ENCODE measurements at places on chromosomes 5 and 9.
A peak's percentile ranks its signal among the peaks of the same experiment; 100 is the strongest.

DNA sequence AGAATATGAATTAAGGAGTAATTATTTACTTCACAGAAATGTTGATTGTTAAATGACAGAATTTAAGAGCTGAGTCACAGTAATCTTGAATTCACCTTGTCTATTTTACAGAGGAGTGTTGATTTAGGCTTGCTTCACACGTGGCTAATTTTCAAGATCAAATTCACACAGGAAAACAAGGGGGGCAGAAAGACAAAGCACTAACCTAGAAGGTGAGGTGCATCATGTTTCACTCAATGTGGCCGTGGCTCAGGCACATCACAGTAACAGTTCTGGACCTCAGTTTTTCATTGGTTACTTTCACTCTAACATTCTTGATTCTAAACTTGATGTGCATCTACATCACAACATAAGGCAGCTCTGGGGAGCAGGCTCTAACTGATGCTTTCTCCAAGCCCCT, 69.6 kb upstream of the GNAQ start:
- no peak for DNase-seq

- DNase-seq = no peak
Measured at GRCh38 chr5:37214550-37214949, 34.6 kb downstream of the CPLANE1 start.

DNA sequence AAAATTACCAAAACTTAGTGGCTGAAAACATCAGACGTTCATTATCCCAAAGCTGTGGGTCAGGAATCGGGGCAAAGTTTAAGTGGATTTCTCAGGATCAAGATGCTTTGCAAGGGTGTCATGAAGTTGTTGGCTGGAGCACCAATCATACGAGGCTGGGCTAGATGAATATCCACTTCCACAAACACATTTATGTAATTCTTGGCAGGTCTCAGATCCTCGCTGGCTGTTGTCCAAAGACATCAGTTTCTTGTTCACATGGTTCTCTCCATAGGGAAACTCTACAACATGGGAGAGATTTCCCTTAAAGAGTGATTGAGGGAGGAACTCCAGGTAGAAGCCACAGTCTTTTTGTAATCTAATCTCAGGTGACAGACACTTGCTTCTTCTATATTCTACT, 20.2 kb upstream of the CCDC192 start:
- DNase-seq = no peak

- DNase-seq = no peak
Measured at GRCh38 chr5:170293273-170293672, 4.3 kb downstream of the LCP2 start.

DNA sequence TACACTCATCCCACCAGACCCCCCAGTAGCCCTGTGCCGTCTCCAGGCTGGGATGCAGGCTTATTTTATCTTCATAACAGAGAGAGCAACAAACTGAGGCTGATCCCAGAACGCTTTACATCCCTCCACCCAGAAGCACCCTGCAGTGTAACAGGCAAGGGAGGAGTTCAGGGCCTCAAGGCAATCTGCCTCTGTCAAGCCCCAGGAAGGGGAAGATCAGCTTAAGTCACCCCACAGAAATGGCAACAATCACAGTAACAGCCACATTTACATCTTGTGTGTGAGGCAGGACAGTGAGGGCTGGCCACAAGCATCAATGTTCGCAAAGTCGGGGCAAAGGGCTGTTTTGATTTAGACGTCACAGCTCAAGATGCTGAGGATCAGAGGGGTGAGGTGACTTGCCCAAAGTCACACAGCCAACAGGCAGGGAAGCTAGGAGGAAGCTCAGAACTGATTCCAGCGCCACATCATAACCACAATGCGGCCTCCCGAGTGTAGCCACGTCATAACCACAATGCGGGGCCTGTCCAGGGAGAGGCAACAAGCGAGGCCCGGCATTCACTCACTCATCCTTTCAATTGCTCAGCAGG, 14.4 kb downstream of the STK10 start:
- DNase-seq = no peak

DNA sequence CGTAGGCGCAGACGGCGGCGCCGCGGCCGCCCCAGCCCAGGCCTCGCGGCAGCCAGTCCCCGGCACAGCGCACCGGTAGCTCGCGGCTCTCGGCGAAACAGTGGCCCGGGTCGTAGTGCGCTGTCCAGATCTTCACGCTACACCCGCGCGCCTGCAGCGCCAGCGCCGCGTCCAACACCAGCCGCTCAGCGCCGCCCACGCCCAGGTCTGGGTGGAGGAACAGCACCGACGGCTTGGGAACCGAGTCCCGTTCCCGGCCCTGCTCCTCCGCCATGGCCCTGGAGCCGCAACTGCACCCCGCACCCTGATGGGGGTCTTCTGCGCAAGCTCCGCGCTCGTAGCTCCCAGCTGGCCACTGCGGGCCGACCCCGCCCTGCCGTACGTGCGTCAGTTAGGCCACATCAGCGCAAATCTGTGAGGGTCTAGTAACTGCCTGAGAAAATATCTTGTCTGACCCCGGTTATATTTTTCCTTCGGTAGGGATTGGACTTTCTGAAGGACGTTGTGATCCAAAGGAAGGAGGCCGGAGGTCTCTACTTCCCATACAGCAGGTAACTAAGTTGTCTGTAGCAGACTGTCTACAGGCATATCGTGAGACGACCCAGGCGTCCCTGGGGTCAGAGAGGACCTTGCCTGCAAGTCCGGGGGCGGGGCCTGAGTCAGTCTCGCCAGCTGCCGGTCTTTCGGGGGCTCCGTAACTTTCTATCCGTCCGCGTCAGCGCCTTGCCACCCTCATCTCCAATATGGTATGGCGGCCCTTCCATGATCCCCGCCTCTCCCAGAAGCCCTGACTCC, at the start of the genes ALG2 and SEC61B:
Gene ALG2, minus strand, starts transcription at position 322 of the 795 bp plus-strand sequence. Its CDS starts 48 bp downstream, at position 274.
Gene SEC61B, plus strand, starts transcription at position 662 of the 795 bp plus-strand sequence. Its CDS starts 82 bp downstream, at position 744.
- DNase-seq = peak; percentile 69

GRCh38 chr9:14906000-14906399, 4.2 kb downstream of the FREM1 start:
- no peak for DNase-seq

DNA sequence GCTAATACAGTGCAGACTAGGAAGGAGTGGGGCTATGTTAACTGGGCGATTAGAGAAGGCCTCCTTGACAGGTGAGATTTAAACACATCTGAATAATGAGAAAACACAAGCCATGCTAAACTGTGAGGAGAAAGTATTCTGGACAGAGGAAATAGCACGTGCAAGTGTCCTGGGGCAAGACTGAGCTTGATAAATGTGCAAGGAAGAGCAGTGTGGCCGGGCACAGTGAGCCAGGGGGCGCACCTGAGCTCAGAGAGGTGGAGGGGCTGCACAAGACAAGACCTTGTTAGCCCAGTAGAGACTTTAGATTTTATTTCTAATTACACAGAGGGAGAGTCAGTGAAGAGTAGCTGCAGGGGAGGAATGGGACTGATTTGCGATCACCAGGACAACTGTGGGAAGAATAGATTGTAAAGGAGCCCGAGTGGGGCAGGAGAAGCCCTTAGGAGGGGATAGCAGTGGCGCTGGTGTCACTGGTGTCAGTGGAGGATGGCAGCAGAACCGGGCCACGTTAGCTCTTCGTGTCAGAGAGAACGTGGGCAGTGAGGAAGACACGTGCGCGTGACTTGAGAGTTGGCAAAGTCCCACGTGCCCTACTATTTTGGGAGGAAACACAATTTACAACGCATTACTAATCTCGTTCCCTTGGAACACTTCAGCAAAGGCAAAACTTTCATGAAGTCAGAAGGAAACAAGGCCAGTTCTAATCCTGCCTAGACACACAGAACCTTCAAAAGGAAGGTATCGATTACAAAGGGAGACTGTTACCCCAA, 17.9 kb upstream of the C5orf47 start:
- no peak for DNase-seq

DNA sequence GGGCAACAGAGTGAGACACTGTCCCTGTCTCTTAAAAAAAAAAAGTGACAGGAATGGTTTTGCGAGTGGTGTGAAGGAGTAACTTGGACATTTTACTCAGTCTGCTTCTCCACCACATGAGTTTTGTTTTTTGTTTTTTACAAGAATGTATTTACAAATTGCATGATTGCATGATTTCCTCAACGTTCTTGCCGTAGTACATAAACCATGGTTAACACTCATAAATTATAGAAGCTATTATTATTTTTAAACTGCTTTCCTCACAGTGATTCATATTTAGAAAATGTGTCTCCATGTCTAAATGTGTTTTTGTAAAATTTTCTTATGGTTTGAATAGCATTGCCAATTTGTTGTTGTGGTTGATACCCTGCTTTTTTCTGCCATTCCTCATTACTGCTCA, 220.0 kb downstream of the GOLPH3 start:
- no peak for DNase-seq

DNA sequence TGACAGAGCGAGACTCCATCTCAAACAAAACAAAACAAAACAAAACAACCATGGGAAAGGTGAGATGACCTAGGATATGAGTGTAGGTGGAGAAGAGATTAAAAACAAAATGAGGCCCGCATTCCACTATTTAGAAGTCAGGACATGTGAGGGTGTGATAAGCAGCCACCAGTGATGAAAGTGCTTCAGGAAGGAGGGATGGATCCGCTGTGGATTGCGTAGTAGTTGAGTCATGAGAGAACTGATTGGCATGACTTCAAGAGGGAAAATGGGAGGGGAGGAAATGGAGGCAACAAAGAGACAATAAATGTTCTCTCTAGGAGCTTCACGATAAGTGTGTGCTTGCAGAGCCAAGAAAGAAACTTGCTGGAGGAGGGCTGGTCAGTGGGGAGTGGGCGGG, 367.6 kb downstream of the ARL15 start:
- no peak for DNase-seq

GRCh38 chr9:84851935-84852585, 182.5 kb downstream of the NTRK2 start:
- DNase-seq = no peak

GRCh38 chr5:25573691-25574090, 928.9 kb upstream of the CDH10 start:
- DNase-seq = no peak

GRCh38 chr5:115949096-115949495, 13.2 kb upstream of the LVRN start:
- DNase-seq = no peak

GRCh38 chr5:138569782-138570181, 5.4 kb downstream of the HSPA9 start:
- DNase-seq = no peak

DNA sequence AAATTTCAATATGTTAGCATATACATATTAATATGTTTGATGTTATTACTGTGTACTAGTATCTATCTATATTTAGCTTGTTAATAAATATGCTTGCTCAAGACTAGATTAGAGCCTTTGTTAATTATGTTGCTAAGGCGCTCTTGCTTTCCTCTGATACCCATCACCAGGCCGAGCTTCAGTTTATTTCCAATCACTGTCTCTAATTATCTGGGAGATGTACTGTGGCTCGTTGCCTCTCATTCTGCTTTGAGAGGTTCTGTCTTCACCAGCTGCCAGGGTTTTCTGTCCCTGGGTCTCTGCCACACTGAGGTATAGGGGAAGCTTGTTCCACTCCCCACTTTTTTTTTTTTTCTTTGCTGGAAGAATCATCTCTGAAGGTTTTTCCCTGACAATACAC, 21.0 kb upstream of the TAF11L2 start:
- DNase-seq = no peak

GRCh38 chr9:128470560-128470959, 14.8 kb downstream of the ODF2 start:
- DNase-seq = no peak

- no peak for DNase-seq
Measured at GRCh38 chr5:179124853-179125788, 64.9 kb downstream of the ZNF354C start.

- no peak for DNase-seq
Measured at GRCh38 chr9:2043243-2043642, 28.1 kb downstream of the SMARCA2 start.

- no peak for DNase-seq
Measured at GRCh38 chr5:121962347-121962670, 534 bp downstream of the SRFBP1 start.

DNA sequence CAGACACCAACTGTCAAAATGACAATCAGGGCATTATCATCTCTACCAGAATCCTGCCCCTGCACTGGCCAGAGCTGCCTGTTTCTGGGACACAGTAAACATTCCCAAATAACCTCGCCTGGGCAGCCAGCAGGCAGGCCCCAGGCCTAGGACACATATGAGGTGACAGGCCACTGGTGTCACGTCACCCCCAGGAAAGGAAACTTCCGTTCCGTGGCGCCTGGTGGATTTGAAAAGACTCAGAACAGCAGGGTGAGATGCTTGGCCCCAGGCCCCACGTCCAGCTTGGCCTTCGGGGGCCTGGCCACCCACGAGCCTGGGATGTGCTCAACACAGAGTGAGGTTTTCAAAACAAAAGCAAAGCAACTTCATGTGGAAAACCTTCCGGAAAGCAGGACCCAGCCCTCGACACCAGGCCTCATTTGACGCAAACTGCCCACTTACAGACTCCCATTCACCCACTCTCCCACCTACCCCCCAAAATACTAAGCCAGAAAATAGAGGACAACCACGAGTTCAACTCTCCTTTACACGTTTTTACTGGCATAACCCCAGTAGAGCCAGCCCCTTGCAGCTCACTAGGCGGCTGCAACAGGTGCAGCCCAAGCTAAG, 1.2 kb downstream of the SEMA4D start:
- no peak for DNase-seq

DNA sequence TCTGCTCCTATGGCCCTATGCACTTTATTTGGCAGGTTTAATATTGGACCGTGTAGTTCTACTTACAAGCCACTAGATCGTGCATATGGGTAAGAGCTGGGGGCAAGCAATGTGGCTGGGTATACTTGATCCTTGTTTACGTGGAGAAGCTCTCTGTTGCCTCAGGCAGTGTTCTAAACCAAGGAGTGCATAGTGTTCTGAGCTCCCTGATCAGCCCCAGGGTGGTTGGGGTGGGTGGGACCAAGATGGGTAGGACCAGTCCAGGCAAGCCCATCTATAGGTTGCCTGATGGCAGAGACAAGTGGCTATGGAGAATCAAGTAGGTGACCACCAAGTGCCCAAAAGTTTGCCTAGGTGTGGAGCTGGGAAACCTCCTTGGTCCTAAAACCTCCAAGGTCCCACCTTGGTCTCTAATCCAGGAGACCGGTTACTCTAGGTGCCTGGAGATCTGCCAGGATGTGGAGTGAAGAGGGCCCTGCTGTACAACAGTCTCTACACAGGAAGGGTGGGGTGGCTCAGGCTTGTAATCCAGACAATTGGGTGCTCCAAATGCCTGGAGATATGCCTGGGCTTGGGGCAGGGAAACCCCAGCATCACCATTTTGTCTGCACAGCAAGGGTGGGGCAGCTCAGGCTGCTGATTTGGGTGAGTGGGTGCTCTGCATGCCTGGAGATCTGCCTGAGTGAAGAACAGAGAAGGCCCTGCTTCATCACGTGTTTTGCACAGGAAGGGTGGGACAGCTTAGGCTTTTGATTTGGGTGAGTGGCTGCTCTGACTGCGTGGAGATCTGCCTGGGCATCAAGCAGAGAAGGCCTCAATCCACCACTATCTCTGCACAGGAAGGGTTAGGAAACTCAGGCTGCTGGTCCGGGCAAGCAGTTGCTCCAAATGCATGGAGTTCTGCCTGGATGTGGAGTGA, 659.8 kb downstream of the TLE4 start:
- no peak for DNase-seq

DNA sequence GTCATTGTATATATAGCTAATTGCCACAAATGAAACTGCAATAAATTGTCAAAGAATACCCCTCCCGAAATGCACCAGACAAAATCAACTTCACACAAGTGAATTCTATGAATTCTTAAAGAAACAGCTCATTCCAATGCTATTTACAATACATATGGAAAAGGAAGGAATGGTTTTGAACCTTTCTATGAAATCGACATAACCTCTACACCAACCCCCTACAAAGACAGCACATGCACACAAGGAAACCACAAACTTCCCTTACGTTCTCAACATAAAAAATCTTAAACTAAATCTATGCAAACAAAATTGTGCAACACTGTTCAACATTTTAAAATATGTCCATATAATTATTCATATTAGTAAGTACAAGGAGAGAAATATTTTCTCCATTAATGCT, 39.2 kb downstream of the MARCHF11 start:
- DNase-seq = no peak
